Endothelial cell (in vitro differentiated cells): ENCODE measurements at places on chromosomes 6 and 20.

- DNase-seq: no peak
These were observed 91.3 kb upstream of the ADGRF1 start for GRCh38 chr6:47133230-47134000.

GRCh38 chr20:50582591-50583234, 72.5 kb downstream of the PTPN1 start:
- DNase-seq: no peak

- no peak for DNase-seq
These were observed 98.9 kb upstream of the ZNF217 start for GRCh38 chr20:53692465-53693067.

GRCh38 chr6:16511723-16512489, 249.4 kb downstream of the ATXN1 start:
- DNase-seq: no peak

DNA sequence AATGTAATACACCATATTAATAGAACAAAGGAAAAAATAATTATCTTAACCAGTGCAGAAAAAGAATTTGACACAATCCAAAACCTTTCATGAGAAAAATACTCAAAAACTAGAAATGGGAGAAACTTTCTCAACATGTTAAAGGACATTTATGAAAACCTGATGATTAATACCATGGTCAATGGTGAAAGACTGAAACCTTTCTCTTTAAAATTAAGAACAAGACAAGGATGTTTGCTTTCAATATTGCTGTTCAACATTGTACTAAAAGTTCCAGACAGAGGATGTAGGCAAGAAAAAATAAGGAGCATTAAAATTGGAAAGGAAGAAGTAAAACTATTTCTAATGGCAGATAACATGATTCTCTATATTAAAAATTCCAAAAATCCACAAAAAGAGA, 981.3 kb upstream of the FLRT3 start:
- DNase-seq: no peak

- DNase-seq: no peak
These were observed 52.9 kb downstream of the EPHA7 start for GRCh38 chr6:93366506-93366905.

DNA sequence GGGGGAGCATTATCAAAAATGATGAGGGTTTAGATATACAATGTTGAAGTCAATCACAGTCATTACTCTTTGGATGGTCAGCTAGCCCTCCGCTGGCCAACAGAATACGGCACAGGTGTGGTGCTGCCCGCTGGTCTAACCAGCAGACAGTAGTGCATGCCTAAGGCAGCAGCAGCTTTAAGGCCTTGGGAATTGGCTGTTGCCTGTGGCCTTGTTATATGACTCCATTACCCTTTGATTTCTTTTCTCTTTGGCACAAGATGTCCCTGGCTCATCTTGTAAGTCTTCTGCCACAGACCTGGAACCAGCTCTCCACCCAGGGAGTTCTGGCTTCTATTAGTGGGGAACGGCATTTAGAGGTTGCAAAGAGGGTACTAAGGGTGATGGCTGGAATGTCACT, 110.2 kb downstream of the WDR27 start:
- no peak for DNase-seq

DNA sequence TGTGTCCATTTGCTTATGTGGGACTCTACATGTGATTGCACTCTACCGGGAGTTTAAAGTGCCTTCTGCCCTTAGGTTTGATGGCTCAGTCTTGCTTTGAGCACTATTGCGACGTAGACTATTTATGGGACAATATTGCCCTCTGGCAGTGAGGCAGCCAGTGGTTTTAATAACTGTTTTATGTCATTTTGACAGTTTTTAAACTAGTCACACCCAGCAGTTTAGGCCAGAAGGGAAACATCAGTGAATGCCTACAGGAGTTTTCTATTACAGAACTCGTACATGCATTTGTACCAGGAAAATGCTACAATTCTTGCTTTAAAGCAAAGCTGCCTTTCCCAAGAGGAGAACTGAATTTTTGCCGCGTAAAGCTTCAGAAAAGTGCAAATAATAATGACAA, 813.7 kb downstream of the KIF16B start:
- DNase-seq: no peak

GRCh38 chr6:87277123-87277522, 45.3 kb upstream of the SMIM8 start:
- no peak for DNase-seq

- DNase-seq: no peak
These were observed 21.6 kb downstream of the POFUT1 start for GRCh38 chr20:32229251-32229747.

DNA sequence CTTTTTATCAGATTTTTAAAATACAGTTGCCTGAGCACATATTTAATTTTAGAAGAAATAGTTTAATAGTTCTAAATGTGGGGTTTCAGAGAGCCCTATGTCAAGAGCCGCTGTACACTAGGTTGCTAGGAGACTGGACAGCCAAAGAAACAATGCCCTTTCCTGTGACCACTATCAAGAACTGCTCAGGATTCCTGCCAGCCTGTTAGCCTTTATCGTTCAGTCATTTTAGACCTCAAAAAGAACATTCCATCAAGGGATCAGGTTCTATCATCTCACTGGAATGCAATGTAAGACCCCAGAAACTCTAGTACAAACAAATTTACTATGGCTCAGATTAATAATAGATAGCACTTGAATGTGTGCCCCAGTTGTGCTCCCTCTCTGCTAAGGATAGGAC, 181.2 kb upstream of the CCN2 start:
- DNase-seq: no peak

DNA sequence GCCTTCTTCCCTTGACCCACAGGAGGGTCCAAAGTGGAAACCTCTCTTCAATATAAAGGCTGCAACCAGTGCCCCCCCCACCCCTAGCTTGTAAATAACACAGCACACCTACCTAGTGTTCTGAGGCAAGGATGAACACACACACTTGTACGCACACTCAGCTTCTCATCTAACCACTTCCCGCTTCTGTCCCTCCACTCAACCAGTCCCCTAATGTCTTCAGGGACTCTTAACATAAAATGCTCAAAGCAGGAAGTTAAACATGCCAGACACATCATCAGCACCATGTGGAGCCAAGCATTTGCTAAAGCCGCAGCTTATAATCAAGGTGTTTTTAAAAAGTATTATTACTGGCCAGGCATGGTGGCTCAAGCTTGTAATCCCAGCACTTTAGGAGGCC, 35.3 kb downstream of the FOXQ1 start:
- DNase-seq: no peak

- no peak for DNase-seq
These were observed 72.3 kb downstream of the SLC16A10 start for GRCh38 chr6:111159633-111160032.

- DNase-seq: no peak
These were observed 203.2 kb upstream of the SMLR1 start for GRCh38 chr6:130624046-130624445.

DNA sequence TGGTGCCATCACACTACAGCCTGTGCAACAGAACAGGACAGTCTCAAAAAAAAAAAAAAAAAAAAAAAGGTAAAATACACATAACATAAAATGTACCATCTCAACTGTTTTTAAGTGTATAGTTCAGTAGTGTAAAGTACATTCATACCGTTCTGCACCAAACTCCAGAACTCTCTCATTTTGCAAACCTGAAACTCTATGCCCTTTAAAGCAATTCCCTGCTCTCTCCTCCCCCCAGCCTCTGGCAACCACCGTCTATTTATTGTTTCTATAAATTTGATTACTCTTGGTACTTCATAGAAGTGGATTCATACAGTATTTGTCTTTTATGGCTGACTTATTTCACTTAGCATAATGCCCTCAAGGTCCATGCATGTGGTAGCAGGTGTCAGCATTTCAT, 12.9 kb downstream of the RIPOR2 start:
- DNase-seq: no peak

GRCh38 chr20:42214074-42214473, 595.9 kb upstream of the CHD6 start:
- DNase-seq: no peak

DNA sequence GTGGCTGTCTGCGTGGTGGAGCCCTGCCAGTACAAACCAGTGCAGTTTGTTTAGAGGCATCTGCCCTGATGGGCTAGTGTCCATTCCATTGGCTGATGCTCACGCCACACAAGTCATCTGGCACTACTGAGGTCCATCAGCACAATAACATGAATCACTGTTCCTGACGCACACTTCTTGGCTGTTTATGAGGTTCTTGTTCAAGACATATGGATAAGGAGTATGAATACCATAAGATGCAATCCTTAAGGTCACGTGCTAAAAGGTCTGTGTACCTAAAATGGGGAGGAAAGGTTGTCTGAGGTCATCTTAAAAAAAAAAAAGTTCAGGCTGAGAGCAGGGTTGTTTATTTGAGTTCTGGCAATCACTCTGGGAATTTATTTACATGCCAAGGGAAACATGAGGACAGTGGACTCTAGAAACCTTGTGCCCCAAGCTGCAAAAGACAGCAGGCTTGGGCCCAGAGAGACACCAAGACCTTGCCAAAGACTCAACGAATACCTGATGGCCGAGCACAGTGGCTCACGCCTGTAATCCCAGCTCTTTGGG, 54.1 kb upstream of the SHLD1 start:
- DNase-seq: no peak

DNA sequence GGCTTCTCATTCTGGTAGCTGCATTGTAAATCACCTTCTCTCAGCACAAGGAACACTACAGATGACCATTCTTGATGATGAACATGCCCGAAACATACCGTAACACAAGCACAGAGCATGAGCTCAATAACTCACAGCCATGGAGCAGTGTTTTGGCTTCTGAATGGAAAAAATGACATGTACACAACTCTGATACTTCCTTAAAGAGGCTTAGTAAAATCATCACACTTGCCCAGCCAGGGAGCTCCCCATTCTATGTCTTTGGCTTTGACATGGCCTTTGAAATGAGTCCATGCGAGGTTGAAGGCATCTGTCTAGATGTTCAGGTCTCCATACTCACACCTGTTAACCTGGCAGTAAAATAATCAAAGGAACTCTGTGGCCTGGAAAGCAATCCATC, 87.6 kb downstream of the MYB start:
- no peak for DNase-seq

DNA sequence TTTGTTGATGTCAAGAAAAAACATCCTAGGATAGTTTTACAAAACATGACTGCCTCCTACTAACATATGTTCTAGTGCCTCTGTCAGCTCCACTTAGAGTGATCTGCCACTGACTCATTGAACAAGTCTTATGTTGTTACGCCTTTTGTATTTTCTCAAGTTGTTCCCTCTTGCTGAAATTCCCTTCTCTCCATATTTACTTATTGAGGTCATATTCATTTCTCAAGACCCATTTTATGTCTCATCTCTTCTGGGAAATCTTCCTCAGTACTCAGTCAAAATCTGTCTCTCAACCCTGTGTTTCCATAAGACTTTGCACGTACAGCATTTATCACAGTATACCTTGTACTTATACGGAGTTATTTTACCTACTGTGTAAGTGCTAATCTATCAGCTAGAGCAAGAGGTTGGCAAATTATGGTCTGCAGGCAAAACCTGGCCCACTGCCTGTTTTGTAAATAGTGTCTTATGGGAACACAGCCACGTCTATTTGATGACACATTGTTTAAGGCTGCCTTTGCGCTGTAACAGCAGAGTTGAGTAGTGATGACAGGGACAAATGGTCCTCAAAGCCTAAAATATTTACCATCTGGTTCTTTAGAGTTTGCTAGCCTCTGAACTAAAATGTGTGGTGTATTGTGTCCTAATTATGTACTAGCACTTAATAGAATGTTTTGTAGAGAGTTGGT, 83.4 kb downstream of the ADGRB3 start:
- DNase-seq: no peak

DNA sequence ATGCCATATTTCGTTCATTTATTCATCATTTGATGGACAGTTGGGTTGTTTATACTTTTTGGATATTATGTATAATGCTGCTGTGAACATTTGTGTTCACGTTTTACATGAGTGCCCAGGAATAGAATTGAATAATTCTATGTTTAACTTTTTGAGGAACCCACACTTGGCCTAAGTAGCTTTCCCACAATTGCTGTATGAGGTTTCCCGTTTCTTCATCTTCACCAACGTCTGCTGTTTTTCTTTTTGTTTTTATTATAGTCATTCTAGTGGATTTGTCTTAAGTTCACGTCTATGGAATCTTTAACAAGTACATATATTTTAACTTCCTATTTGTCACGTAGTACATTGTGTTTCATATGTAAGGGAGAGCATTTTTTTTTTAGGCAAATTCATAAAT, 110.3 kb downstream of the JARID2 start:
- DNase-seq: no peak

DNA sequence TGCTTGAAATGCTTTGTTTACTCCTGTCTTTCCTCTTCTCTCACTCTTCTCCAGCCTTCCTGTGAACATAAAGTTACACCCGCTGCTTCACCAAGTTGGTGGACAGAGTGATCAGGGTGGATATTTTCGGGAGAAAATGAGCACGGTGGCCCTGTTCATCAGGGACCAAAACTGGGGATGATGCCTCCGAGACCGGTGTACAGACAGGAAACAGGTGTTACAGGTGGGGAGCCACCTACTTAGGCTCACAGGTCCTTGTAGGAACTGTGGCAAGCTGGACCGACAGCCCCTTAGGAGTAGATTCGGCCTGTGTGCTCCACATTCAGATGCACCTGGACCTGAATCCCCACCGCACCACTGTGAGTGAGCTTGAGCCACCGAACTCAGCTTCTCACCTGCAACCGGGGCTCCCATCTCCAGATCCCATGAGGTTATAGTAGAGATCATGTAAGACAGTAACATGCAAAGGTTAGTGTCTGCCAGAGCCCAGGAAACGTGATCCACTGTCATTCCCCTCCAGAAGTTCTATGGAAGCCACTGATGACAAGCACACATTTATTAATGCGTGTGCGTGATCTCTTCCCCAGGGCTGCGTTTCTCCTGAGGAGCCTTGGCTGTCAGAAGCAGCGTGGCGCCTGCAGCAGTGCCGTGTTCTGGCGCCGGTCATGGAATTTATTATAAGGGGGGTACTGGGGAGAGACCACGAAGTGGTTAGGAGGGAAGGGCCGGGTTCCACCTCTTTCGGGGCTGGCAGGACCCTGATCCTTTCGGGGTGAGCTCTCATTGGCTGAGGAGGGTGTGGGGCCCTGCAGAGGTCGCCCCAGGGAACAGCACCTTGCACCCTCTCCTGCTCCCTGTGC, 94.2 kb downstream of the ERMARD start:
- DNase-seq: no peak

- peak; percentile 31 for DNase-seq
These were observed 145.1 kb downstream of the PREX1 start for GRCh38 chr20:48682529-48683363.

- DNase-seq: no peak
These were observed 108.3 kb upstream of the PHACTR1 start for GRCh38 chr6:12608016-12608860.

DNA sequence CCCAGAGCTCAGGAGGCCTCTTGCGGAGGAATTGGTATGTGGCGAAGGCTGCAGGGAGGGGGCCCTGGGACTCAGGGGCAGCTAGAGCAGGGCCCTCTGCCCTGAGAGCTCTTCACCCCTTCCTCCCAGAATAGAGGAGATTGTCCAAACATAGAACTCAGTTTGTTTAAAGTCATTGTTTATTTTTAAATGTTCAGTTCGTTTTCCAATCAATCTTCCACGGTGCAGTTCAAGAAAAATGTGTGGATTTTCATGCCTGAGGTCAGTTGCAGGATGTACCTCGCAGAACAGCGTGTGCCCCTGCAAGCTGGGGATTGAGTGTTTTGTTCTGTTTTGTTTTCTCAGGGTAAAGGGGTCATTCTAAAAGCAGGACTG, 37.2 kb downstream of the MGME1 start:
- no peak for DNase-seq
